ENCODE measurements at places on chromosomes 6 and 20. TPM values are rescaled to one million over a fixed set of nuclear protein-coding genes. Genes with fewer than 3 reads are reported as not detected.
A peak's percentile ranks its signal among the peaks of the same experiment; 100 is the strongest.

- DNase-seq, result no peak
Measured at GRCh38 chr6:25324066-25324762, 45.0 kb downstream of the CARMIL1 start.

GRCh38 chr20:25744261-25744660, 47.6 kb upstream of the ZNF337 start:
- DNase-seq, result no peak

DNA sequence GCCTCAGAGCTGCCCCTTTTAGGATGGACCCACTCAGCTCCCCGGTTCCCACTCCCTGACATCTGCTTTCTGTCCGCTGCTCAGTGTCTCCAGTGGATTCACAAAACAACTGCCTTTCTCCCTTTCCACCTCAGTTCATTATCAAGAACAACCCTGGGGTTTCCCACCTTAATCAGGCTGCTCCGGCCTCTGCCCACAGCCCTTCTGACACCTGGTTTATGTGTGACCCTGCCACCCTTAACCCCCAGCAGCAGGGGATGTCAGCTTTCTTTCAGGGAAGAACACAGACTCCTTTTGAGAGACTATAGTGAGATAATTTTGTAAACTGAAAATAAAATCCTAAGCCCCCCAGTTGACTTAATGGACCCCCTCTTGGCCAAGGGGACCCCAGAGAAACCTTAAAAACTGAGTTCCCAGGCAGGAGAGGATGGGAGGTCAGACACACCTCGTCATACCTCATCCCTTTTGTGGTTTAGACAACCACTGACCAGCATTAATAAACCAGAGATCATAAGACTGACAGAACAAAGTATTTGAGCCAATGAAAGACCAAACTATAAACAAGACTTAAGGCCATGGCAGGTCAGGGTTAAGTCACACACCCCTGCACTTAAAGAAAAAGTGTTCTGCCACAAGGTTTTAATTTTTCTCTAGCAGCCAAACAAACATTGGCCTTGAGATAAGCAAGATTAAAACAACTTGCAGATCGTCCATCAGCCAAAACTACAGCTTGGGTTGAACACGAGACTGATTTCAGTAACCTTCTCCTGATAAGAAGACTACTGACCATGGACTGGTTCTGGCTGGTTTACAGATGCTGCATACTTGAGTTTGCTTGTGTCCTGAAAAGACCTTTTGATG, 42.4 kb upstream of the DDR1 start:
- DNase-seq, result no peak

GRCh38 chr6:116100419-116101301, at the start of gene NT5DC1:
TSS of gene NT5DC1 (plus strand) at chr6:116100853. CDS start at chr6:116100931, 78 bp downstream.
- DNase-seq, result peak; percentile 92

GRCh38 chr6:2020909-2021308, 224.5 kb downstream of the GMDS start:
- no peak for DNase-seq

DNA sequence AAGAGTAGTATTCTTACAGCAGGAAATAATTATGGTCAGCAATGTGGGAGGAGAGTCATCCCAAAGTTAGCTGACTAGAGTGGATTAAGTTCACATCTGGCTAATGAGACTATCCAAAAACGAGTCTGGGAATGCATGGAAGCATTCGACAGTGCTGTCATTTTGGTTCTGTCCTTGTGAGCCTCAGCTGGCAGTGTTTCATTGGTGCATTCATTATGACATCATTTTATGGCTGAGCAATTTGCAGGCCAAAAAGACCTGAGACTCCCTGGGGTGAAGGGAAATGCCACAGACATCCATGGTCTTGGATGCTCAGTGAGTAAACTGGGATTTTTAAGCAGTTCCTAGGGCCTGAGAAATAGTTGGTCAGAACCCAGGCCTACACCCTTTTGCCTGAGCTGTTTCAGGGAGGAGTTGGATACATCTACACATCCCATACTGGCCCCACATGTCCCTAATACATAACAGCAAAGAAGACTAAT, 196.4 kb upstream of the CCN2 start:
- DNase-seq, result no peak

- no peak for DNase-seq
Measured at GRCh38 chr20:20578838-20579237, 133.6 kb downstream of the RALGAPA2 start.

DNA sequence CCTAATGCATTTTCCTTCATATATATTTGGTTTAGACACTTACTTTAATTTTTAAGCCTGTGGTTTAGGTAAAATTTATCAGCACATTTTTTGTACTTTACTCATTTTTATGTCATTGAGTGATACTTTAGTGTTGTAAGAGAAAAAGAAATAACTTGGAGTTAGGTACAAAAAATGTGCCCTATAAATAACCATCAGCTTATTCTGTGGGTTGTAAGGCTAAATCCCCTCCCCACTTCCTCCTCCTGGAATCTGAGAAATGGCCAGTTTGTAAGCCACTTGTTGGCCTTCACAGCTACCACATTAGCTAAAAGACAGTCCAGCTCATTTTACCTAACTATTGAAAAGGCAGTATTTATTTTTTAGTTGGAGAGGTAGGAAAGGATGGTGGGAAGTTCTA, 576.3 kb downstream of the PKHD1 start:
- DNase-seq, result no peak

DNA sequence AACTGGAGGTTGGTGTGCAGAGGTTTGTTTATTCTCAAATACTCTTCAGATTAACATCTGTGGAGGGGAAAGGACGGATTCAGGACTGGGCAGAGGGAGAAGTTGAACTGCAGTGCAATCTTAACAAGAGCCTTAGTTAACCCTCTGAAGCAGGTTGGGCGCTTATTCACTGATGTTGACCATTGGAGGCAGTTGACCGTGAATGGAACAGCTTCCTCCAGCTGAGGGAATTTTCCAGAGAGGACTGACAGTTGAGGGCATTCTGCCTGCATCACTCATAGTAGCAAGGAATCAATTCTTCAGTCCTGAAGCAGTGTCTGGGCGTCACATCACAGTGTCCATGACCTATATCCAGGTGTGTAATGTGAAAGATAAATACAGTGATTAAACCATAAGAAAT, 80.9 kb downstream of the PLCB4 start:
- no peak for DNase-seq

- peak; percentile 35 for DNase-seq
Measured at GRCh38 chr6:133889557-133890403, 867 bp downstream of the TCF21 start.

DNA sequence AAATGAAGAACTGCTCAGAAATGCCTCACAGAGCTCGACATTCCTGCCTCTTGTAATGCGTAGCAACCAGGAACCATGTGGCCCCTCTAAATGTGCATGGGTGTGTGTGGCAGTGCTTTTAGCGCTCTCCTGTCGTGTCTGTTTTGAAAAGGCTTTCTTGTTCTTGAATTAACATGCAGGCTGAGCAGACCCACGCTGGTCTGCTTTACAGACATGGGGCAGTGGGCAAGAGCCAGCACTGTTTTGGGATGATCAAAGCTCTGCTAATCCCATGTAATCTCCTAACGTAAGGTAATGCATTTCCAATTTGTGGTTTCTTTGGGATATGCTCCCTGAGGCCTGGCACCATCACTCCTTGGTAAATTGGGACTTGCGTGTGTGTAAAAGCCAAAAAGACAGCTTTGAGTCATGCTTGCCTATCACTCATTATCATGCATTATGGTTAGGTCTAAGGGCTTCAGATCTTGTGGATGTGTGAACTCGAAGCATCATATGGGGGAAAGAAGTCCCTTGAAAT, 11.8 kb downstream of the RIPOR2 start:
- peak; percentile 50 for DNase-seq

DNA sequence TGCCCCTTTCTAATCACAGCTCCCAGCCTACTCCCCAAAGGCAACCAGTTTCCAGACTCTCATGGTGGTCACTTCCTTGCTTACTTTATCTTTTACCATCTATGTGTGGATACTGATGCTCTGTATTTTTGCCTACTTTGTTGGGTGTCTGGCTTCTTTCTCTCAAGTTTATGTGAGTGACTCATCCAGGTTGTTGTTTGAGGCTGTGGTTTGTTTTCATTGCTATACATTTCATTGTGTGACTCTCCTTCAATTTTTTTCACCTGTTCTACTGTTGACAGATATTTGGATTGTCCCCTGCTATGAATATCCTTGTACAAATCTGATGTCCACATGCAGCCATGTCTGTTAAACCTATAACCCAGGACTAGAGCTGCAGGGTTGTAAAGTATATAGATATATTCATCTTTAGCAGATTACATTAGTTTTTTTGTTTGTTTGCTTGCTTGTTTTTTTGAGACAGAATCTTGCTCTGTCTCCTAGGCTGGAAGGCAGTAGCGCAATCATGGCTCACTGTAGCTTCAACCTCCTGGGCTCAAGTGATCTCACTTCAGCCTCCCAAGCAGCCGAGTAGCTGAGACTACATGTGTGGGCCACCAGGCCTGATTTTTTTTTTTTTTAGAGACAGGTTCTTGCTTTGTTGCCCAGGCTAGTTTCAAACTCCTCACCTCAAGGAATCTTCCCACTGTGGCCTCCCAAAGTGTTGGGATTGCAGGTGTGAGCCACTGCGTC, 72.9 kb upstream of the EEF1E1 start:
- DNase-seq, result no peak

- peak; percentile 10 for DNase-seq
Measured at GRCh38 chr6:138577151-138577915, 78.0 kb upstream of the NHSL1 start.

DNA sequence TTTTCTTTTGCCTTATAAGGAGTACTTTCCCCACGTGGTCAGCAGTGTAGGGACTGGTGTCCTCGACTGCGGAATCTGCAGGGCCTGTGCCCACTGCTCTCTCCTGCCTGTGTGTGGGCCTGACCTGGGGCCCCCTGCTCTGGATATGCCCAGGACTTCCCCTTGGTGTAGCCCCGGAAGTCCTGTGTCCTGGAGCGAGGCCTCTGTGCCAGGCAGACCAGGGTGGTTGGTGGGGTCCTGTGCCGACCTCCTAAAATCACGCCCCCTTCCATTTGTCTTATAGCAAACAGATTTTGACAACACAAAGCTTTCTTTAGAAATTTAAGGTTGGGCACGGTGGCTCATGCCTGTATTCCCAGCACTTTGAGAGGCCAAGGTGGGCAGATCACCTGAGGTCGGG, 64.2 kb downstream of the DLL1 start:
- no peak for DNase-seq

- DNase-seq, result no peak
Measured at GRCh38 chr6:133487174-133487573, 246.0 kb downstream of the EYA4 start.

DNA sequence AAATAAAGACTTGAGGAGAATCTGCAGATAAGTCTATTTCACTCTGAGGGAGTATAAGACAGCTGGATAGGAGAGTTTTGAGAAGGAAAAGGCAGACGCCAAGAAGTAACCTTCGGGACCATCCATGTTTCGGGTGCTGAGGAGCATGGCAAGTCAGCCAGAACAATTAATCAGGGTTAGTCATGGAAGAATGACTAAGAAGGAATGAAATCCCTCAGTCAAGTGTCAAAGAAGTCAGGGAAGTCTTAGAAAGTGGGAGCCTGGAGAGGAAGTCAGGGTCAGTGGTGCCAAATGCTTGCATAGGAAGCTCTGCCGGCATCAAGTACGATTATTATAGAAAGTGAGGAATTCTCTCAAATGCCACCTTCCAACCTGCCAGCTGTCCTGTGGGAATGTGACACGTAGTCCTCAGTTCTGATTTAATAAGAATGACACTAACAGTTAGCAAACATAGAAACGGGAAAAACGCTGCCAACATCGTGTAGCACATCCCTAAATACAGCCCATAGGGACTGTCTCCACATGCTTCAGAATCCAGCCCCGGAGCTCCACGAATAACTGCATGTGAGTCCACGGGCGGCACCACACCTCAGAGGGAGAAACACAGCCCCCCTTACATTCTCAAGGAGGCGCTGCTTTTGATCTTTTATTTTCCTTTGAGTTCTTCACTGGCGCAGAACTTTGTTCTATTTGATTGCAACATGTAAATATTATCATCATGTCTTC, 602.7 kb downstream of the PRKN start:
- no peak for DNase-seq

DNA sequence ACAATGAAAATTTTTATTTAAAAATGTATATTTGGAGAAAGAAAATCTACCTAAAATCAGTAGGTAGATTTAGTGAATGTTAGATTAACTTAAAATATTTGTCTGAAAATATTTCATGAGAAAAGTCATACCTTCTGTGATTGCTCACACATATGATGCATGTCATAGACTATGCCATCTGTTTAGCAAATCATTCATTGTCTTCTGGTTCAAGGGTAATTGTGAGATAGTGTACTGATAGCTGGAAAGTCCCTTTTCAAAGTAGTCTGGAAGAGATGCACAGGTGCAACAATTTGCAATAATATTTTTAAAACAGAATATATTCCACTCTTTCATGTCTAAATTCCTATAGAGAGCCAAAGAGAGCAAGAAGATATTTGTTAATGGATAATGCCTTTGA, 21.0 kb upstream of the RNF217 start:
- no peak for DNase-seq

- no peak for DNase-seq
Measured at GRCh38 chr6:127880429-127880828, 20.4 kb downstream of the THEMIS start.

GRCh38 chr6:11111769-11112437, 378 bp upstream of the ERVFRD-1 start:
- DNase-seq, result no peak

DNA sequence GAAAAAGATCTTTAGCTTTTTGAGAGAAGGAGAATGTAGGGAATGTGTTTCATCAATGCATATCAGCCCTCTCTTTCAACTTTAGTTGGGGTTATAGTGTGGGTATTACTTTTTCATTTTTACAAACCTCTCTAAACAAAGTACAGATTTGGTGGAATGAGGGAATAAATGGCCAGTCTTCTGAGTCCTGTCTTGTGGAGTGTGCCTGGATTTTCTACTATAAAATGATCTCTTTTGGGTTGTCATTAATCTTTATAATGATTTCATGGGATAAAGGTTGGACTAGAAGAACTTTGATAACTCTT, 209.3 kb downstream of the RNF144B start:
- DNase-seq, result no peak

DNA sequence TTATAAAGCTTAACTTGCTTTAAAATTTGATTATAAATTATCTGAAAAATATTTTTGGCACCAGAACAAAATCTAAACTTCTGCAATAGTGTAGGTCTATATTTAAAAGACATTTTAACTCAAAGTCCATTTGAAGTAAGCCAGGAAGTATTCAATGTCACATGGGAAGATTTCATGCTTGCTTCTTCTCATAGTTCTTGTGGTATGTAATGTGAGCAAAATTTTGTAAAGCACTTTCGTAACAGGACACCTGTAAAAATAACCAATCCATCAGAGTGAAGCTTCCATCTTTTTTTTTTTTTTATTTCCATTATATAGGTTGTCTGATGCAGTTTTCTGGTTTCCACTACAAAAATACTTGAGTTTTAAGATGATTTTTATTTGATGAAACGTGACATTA, 386.1 kb downstream of the LAMA2 start:
- DNase-seq, result no peak

DNA sequence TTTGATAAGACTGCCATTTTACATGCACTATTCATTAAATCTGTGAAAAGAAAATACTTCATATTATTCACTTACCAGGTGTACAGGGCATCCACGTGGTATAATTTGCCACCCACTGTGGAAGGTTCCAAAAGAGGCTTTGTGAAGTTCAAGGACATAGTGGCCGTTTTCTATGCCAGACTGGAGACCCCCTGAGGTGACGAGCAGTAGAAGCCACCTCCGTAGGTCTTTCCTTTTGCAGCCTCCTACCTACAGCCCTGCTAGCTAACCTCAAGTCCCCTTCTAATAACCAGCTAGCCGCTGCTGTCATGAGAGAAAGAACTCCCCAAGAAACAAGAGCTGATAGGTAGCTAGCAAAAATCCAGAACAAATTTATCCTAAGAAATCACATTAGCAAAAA, 110.5 kb downstream of the ARHGAP18 start:
- no peak for DNase-seq

SYNCRIP gene
- 156 TPM for total RNA-seq

RSPO3 gene
- not detected for total RNA-seq

OGFR gene
- total RNA-seq, result 43.8 TPM

ERVFRD-1 gene
- total RNA-seq, result not detected

GPR63 gene
- 1.2 TPM for total RNA-seq

SLC22A2 gene
- not detected for total RNA-seq
